ENCODE measurements at places on chromosomes 5 and 9. TPM values are rescaled to one million over a fixed set of nuclear protein-coding genes. Genes with fewer than 3 reads are reported as not detected.

DNA sequence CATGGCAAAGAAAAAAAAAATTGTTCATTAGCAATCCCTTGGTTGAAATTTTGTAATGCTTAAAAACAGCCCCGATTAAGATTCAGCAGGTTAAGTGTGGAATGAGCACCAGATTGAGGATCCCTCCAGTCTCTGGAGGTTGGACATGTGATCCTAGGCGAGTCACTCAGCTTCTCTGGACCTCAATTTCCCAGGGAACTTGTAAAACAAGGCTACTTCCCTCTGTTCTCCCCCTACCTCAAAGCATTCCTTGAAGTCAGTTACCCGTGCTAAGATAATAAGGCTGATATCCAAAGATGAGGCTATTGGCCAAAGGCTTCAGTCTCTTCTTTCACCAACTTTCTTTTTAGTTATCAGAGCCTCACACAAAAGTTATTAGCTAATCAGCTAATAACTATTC lies 2.9 kb downstream of the KLHL3 start:
- H3K27me3 ChIP-seq: no peaks in the 10 kb centered on the region
- no peak overlapping the region for H3K4me3 ChIP-seq
- peaks cover 32% of the 10 kb centered on the region for H3K4me1 ChIP-seq

GRCh38 chr5:15762668-15763067 lies 262.7 kb downstream of the FBXL7 start:
- H3K4me1 ChIP-seq: no peaks in the 10 kb centered on the region
- DNase-seq: no peak
- H3K36me3 ChIP-seq: no peaks in the 10 kb centered on the region

Gene RAPGEF1
- total RNA-seq: 153 TPM

Gene PCDHA1
- total RNA-seq: not detected

Gene CER1
- total RNA-seq: not detected

Gene SH3GL2
- total RNA-seq: not detected
